ENCODE measurements at places on chromosomes 2 and 18.

GRCh38 chr2:1366546-1367134, 46.6 kb upstream of the TPO start:
- no peak for DNase-seq

- no peak for DNase-seq
Measured at GRCh38 chr18:13501891-13502290, 224.5 kb downstream of the FAM210A start.

DNA sequence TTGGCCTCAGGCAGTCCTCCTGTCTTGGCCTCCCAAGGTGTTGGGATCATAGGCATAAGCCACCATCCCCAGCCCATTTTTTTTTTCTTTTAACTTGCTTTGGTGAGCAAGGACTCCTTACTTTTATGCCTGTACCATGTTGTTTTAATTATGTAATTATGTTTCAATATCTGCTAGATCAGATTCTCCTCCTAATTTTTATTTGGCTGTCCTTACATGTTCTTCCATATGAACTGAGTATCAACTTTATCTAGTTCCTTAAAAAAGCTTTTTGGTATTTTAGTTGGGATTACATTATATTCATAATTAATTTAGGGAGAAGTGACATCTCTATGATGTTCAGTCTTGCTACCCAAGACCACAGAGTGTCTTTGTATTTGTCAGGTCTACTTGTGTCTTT, 16.3 kb downstream of the GPN1 start:
- no peak for DNase-seq

DNA sequence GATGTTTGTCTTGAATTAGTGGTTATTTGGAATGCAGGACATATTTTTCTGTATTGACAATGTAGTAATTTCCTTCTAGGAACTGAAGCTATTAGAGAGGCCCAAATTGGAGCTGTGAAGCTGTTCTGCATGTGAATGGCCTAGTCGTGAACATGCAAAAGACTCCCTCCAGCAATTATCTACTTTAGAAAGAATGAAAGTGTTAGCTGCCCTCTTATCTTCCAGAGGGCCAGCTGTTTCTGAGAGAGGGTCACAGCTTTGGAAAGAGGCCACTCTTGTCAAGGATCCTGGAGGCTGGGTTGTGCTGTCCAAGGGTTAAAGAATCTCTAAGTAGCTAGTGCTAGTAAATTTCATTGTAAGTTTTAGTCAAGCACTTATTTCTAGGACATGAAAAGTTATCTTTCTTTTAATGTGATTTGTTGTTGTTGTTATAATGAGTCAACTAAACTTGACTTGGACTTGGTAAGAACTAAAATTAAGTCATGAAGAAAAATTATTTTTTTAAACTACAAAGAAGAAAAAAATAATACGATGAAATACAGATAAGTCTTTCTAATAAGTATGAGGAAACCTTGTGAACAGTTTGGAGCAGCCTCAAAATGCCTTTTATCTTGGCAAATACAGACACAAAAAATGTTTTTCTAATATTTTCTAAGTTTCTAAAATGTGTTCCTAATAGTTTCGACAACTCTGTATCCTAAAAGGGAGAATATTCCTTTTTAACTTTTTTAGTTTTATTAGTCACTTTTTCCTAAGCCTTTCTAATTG, 36.8 kb downstream of the DPP4 start:
- DNase-seq = no peak

DNA sequence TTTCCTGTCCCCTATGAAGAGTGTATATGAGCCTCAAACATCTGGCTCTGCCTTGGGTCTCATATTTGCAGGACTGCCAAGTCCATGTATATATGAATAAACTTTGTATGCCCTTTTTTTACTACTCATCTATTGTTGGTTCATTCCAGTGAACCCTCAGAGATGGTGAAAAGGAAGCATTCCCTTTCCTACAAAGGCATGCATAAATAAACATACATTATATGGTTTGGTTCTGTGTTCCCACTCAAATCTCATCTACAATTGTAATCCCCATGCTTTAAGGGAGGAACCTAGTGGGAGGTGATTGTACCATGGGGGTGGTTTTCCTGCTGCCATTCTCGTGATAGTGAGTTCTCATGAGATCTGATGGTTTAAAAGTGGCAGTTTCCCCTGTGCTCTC, 534.2 kb downstream of the SPAG16 start:
- no peak for DNase-seq

DNA sequence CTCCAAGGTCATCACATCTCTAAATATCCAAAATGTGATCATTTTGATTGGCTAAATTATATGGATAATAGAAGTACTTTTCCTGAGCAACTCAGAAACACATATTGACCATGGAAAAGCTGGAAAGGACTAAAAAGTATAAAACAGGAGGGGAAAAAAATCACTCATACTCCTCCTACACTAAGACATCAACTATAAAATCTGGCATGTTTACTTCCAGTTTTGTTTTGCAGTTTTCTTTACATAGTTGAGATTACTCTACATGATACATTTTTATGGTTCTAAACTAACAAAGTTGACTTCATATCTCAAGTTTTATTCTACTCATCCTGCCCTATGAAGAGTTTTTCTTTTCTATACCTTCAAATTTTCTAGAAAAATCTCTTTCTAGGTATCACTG, 46.0 kb upstream of the SP3 start:
- DNase-seq = no peak

DNA sequence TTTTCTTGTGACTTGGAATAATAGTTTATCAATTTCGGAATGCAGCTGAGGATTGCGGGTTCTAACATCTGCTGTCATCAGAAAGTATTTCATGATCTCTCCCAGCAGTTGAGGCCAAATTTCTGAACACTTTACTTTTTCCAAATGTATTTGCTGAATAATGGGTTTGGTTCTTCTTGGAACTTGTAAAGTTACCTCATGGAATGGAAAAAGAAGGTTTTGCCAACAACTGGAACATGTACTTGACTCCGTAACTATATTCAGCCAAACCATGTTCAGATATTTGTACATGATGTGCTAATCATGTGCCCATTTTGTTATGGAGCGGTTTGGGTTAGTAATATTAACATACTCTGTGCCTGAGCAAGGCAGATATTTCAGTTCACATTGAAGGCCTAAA, 119.6 kb downstream of the LCLAT1 start:
- no peak for DNase-seq

- DNase-seq = no peak
Measured at GRCh38 chr18:34817636-34818035, 107.5 kb downstream of the DTNA start.

DNA sequence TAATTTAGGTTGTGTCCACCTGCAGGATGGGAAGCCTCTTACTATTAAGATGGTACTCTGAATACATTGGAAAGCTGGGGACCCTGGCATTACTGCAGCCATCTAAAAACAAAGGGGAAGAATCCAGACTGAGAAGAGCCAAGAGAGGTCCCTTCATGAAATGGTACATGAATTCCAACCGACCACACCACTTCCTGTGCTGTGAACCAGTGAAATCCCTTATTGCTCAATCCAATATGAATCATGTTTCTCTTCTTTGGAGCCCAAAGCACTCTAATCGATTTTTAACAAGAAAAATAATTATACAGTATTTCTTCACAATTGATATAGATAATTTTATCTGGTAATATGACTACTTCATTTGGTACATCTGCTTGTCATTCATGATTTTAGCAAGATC, 479.7 kb upstream of the RAB6C start:
- DNase-seq = no peak

Measured in stimulated activated CD8-positive, alpha-beta memory T cell treated with anti-CD3 and anti-CD28 coated beads, Interleukin-12 subunit alpha, Interleukin-12 subunit beta, amount 100 ng/mL, for 4 hours (primary cell).